ENCODE measurements at places on chromosomes 7 and 10. TPM values are rescaled to one million over a fixed set of nuclear protein-coding genes. Genes with fewer than 3 reads are reported as not detected.
A peak's percentile ranks its signal among the peaks of the same experiment; 100 is the strongest.

Gene TMEM178B
- total RNA-seq = 0.11 TPM

Gene IDI2
- not detected for total RNA-seq

DNA sequence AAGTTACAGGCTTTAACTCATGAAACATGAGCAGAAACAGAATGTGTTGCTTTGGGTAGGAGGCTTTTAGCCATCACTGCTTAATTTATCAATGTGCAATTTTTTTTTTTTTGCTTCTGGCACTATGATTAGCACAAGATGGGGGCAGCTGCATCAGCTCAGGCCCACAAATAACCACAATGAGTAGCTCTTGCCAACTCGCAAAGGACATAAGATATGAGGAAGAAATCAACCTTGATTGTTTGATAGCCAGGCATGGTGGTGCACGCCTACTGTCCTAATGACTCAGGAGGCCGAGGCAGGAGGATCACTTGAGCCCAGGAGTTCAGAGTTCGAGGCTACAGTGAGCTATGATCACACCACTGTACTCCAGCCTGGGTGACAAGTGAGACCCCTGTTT lies 12.3 kb downstream of the NOD1 start:
- no peaks in the 10 kb centered on the region for H3K36me3 ChIP-seq
- no peak for DNase-seq
- no peaks in the 10 kb centered on the region for H3K4me1 ChIP-seq
- H3K27ac ChIP-seq = no peak overlapping the region
- no peaks in the 10 kb centered on the region for H3K27me3 ChIP-seq
- no peak overlapping the region for H3K4me3 ChIP-seq

DNA sequence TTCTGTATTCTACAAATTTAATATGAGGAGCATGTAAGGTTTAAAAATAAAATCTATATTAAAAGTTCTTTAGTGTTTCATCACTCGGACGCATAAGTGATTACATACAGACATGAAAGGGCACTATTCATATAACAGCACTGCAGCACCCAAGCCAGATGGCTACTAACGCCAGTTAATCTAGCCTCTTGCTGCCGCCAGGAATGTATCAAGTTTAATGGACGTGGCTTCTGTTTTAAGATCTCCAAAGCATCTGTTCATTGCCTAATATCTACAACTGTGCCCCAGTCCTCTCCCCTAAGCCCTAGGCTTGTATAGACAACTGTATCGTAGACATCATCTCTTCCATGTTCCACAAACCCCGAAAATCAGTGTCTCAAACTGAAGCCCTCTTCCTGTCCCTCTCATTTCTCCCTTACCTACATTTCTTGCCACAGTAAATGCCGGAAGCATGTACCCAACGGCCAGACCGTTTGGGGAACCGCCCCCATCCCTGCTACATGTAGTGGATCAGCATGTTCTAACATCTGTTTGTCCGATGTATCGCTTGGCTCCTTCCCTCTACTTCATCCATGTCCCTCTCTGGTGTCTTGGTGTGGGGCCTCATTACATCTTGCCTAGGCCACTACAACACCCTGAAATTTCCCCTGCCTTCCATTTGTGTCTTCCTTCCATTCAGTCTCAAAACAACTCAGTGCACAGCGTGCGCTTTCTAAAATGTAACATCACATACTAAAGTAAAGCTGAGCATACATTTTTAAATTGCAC lies 147.5 kb upstream of the RSU1 start:
- no peaks in the 10 kb centered on the region for H3K36me3 ChIP-seq
- H3K27ac ChIP-seq = no peak overlapping the region
- H3K27me3 ChIP-seq = no peaks in the 10 kb centered on the region
- no peak for DNase-seq
- no peaks in the 10 kb centered on the region for H3K4me1 ChIP-seq

GRCh38 chr7:103771294-103771693 lies 218.2 kb downstream of the RELN start:
- H3K4me1 ChIP-seq = no peaks in the 10 kb centered on the region
- no peak for DNase-seq
- no peak overlapping the region for H3K27ac ChIP-seq
- no peaks in the 10 kb centered on the region for H3K27me3 ChIP-seq
- H3K36me3 ChIP-seq = no peaks in the 10 kb centered on the region
- H3K4me3 ChIP-seq = no peak overlapping the region

DNA sequence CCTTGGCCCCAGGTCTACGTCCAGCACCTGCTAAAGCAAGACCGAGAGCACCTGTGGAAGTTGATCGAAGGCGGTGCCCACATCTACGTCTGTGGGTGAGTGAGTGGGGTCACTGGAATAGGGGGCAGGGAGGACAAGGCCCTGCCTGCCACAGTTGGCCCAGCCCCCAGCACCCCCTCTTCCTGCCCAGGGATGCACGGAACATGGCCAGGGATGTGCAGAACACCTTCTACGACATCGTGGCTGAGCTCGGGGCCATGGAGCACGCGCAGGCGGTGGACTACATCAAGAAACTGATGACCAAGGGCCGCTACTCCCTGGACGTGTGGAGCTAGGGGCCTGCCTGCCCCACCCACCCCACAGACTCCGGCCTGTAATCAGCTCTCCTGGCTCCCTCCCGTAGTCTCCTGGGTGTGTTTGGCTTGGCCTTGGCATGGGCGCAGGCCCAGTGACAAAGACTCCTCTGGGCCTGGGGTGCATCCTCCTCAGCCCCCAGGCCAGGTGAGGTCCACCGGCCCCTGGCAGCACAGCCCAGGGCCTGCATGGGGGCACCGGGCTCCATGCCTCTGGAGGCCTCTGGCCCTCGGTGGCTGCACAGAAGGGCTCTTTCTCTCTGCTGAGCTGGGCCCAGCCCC lies 8.1 kb downstream of the TMEM120A start:
- peak overlapping the region; percentile 42 for H3K27ac ChIP-seq
- H3K27me3 ChIP-seq = no peaks in the 10 kb centered on the region
- no peak for DNase-seq
- no peak overlapping the region for H3K4me3 ChIP-seq
- peaks cover 1% of the 10 kb centered on the region for H3K36me3 ChIP-seq
- peaks cover 22% of the 10 kb centered on the region for H3K4me1 ChIP-seq

All from Caco-2 (cell line).